ENCODE measurements at places on chromosomes 3 and 15.

DNA sequence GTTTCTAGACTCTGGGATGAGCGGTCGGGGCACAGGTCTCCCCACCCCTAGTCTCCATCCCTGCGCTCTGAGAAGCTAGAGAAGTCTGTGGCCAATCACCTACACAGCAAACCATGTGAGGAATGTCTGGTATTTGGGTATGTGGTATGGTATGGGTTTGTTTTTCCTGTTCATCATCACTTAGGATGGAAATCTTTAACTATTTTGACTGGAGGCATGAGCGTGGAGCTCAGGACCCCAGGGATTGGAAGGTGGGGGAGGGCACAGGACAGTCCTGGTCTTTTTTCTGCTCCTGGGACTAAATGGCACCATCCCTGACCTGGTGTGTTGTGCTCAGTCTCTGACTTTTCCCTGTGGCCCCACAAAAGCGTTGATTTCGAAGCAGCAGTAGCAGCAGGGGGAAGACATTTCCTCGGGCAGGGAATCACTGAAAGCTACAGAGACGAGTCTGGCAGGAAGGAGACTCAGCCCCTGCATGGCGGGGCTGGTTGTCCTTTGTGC is 191.7 kb upstream of the TPM1 start:
- no peak for DNase-seq

DNA sequence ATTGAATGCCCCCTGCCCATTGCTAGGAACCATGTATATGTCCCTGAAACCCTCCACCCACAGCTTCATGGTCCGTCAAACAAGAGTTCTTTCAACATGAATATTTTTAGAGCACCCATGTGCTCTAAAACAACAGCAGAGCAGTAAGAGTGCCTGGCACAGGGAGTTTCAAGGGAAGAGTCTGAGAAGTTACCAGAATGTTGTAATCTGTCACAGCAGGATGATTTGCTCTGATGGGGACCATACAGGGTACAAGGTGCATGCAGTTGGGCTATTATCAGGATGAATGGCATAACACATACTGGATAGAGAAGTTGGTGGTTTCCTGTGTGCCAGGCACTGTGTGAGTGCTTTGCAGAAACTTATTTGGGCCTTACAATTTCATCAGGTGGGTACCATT is 27.8 kb upstream of the FLNB start:
- DNase-seq = no peak

GRCh38 chr3:162612991-162613390 is 1116.4 kb downstream of the OTOL1 start:
- DNase-seq = no peak

GRCh38 chr3:28117598-28117997 is 123.8 kb upstream of the CMC1 start:
- no peak for DNase-seq

DNA sequence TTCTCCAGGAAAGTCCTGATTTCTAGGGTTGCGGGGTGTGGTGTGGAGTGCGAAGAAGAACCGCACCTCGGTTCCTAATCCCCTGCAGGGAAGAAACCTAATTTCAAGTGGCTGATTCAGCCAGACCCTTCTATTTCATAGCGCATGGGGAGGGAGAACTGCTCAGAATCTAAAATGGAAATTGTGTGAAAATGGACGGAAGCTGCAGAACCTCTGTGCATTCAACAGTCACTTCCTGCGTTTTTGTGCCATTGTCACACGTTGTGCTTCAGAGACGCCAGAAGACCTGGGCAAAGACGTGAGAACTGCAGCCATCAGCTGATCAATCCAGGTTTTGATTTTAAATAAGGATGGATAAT is 1.2 kb downstream of the SIDT1 start:
- DNase-seq = no peak

DNA sequence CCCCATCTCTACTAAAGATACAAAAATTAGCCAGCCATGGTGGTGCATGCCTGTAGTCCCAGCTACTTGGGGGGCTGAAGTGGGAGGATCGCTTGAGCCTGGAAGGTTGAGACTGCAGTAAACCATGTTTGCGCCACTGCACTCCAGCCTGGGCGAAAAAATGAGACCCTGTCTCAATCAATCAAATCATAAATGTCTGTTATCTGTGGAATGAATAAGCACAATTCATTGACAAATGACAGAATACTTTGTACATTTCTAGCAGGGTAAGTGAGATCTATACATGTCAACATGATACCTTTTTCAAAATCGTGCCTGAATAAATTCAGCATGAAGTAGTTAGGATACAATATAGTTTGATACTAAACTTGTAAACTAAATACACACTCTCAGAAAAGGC is 181.2 kb downstream of the FOXP1 start:
- DNase-seq = no peak

DNA sequence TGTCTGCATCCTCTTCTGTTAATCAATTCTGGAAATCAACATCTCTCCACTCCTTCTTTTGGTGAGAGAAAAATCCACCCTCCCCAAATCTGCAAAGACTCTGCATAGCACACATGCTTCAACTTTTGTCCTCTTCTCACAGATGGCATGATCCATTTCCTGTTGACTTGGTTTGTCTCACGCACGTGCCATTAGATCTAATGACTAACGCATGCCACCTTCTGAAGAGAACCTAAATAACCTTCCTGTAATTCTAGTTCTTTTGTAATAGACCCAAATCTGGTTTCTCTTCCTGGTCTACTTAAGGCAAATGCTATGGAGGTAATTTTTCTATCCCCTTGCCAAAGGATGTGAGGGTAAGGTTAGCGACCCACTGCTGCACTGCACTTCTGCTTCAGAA is 51.0 kb upstream of the ATOSA start:
- peak; percentile 27 for DNase-seq

- no peak for DNase-seq
These were observed 16.8 kb downstream of the SLC25A26 start for GRCh38 chr3:66237552-66237951.

- DNase-seq = no peak
These were observed 64.7 kb downstream of the OXSM start for GRCh38 chr3:25854635-25855034.

- DNase-seq = no peak
These were observed 15.3 kb downstream of the FBN1 start for GRCh38 chr15:48630245-48630644.

GRCh38 chr3:129233538-129233937 is 15.9 kb upstream of the COPG1 start:
- no peak for DNase-seq

DNA sequence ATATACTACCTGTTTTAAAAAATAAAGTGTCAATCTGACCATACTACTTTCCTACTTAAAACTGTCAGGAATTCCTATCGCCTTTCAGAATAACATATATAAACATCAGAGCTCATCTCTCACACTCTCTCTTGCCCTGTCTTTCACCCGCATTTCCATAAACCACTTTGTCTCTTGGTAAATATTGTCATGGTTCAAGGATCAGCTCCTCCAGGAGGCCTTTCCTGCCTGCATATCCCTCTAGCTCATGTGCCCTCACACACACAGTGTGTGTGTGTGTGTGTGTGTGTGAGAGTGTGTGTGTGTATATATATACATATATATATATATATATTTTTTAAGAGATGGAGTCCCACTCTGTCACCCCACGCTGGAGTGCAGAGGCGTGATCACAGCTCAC is 6.7 kb downstream of the SUMF1 start:
- DNase-seq = no peak

GRCh38 chr3:185720326-185720725 is 104.5 kb downstream of the IGF2BP2 start:
- no peak for DNase-seq

DNA sequence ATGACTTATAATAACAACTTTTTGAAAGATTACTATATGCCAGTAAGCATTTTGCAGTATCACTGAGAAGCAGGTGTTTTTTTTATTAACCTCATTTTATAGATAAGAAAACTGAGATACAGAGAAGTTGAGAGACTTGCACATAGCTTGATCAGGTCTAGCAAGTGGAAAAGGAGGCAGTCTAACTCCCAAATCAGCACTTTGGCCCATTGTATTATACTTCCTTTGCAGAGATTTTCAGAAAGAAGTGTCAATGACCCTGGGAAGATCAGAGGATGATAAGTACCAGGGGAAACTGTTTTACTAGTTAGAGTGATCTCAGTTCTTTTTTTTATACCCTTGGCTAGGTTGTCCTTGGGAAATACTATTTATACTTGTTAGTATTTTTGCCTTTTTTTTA is 358.7 kb downstream of the SQOR start:
- no peak for DNase-seq

GRCh38 chr3:6706777-6707176 is 154.1 kb upstream of the GRM7 start:
- no peak for DNase-seq

DNA sequence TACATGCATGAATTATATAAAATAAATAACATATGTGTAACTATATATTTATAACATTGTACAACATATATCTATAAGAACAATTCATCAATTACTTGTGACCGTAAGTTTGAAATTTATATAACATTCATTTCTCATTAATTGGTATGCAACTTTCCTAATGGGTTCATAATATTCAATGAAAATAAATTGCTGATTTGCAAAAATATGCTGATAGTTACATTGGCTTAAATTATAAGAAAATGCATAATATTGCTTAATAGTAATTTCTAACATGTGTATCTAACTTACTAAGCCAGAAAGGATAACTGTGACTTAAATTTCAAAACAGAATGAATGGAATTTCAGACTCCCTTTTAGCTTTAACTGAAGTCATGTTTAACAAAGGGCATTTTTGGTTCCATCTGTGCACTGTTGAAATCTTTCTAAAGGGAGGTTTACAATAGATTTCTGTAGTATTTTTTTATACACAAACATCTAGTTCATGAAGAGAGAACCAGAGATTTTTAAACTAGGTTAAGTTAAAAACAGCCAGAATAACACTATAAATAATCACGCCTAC is 310.9 kb downstream of the TBC1D5 start:
- DNase-seq = no peak

DNA sequence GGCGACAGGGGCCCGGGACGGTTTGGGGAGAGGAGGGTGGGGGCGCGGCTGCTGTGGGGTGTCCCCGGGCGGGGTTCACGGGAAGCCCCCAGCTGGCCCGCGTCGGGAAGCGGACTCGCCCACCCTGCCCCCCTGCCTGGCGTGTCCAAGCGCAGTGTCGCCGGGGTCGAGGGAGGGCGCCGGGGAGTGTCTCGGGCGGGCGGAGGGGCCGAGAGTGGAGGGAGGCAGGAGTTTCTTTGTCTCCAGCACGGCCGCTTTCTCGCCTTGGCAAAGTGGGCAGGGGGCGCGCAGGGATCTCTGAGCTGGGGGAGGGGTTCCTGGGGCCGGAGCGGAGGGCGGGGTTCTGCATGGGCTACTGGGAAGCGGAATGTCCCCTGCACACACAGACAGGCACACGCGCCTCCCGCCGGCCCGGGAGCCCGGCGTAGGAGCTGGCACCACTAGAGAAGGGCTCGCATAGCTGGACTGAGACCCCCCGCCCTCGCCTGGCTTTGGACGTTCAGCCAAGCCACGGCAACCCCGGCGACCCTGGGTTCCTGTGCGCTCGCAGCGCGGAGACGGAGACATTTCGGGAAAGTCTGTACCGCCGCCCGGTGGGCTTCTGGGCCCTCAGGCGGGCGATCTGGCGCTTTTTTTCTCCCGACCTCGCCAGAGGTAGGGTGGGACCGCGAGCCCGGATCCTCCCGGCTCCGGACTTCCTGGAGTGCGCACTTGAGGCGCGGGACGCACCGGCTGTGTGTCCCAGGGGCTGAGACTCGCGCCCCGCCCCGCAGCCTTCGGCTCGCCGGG is 822 bp downstream of the ST8SIA2 start:
- DNase-seq = no peak

DNA sequence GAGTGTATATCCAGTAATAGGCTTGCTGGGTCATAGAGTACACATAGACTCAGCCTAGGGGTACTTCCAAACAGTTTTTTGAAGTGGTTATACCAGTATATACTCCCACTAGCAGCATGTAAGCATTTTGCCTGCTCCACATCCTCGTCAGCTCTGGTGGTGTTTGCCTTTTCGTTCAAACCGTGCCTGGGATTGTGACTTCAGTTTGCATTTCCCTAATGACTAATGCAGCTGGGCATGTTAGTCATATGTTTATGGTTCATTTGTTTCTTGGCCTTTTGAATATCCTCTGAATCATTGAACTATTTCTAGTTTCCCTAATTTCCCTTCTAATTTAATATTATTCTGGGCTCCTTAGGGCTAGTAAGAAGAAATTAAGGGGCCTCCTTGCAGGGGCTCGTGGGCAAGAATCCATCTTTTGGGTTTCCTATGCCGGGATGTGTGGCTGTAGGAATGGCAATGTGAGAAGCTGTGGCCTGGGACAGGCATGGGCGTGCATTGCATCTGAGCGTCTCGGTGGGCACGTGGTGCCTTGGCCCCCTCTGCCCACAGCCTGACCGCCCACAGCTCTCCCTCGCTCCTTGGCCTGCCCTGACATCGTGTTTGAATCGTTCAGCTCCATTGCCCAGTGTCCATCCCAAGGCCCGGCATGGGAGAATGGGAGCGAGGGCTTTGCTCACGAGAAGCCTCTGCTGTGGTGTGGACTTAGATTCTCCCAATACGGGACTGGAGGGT is 26.4 kb downstream of the FAH start:
- DNase-seq = no peak

All from NCI-H2081 (cell line).